ENCODE measurements at places on chromosomes 2 and 18. TPM values are rescaled to one million over a fixed set of nuclear protein-coding genes. Genes with fewer than 3 reads are reported as not detected.
A peak's percentile ranks its signal among the peaks of the same experiment; 100 is the strongest.

DNA sequence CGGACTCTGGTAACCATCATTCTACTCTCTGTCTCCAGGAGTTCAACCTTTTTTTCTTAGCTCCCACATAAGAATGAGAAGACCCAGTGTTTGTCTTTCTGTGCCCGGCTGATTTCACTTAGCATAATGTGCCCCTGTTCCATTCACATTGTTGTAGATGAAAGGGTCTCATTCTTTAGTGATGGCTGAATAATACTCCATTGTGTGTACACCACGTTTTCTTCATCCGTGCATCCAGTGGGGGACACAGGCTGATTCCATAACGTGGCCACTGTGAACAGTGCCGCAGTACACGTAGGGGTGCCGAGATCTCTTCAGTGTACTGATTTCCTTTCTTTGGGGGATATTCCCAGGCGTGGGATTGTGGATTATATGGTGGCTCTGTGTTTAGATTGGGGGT is 72.3 kb upstream of the NFATC1 start:
- no peak for DNase-seq

DNA sequence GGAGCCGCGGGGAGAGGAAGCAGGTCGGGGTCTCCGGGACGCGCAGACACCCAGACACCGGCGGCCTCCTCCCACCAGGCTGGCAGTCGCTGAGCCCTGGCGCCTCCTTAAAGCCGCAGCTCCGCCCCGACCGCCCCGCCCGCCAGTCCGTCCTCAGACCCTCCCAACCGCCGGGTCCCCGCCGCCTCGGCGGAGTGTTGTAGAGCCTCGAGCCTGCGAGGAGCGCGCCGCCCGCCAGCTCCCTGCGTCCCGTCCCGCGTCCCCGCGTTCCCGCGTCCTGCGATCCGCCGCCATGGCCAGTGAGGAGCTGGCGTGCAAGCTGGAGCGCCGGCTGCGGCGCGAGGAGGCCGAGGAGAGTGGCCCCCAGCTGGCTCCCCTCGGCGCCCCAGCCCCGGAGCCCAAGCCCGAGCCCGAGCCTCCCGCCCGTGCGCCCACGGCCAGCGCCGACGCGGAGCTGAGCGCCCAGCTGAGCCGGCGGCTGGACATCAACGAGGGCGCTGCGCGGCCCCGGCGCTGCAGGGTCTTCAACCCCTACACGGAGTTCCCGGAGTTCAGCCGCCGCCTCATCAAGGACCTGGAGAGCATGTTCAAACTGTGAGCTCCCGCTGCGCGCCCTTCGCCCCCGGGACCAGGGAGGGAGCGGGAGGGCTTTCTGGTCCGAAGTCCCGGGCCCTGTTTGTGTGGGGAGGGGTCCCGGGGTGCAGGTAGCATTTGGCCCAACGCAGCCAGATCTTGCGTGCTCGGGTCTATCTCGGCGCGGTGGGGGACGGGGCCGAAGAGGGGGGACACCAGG is at the start of gene EFHD1:
EFHD1 (plus strand) TSS at position 192 of the 793 bp plus-strand sequence; CDS start at position 293, 101 bp downstream.
- peak; percentile 74 for DNase-seq

GRCh38 chr2:38438883-38439612 is 62.0 kb upstream of the ATL2 start:
- no peak for DNase-seq

DNA sequence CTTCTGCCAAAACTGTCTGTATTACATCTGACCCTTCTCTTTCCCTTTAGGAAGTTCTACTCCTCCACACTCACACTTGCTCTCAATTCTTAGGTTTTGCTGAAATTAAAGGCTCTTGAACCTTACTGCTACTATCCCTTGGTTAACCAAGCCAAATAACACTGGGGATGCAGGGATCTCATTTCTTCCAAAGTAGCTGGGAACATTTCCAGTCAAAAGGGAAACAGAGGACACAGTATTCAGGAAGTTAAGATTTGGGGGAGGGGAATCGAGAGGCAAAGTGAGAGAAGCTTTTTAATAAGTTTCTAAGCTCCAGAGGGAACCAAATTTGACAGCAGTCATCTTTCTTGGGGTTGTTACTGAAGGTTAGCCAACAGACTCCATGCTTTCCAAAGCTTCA is 6.2 kb downstream of the SEPTIN2 start:
- no peak for DNase-seq

DNA sequence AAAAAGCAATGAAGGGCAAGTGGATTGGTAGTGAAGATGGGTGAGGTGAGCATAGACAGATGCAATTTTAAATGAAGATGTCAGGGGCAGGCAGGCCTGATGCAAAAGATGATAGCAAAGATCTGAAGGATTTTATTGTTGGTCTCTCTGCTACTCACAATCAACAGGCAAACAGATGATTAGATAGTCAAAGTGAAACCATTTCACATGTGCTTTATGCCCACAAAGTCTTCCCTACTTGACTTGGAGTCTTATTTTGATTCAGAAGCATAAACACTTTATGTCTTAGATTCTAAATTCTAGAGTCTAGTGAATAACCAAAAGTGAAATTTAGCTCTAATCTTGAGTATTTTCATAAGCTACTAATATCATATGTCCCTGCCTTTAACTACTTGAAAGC is 153.8 kb upstream of the HNRNPA3 start:
- no peak for DNase-seq

DNA sequence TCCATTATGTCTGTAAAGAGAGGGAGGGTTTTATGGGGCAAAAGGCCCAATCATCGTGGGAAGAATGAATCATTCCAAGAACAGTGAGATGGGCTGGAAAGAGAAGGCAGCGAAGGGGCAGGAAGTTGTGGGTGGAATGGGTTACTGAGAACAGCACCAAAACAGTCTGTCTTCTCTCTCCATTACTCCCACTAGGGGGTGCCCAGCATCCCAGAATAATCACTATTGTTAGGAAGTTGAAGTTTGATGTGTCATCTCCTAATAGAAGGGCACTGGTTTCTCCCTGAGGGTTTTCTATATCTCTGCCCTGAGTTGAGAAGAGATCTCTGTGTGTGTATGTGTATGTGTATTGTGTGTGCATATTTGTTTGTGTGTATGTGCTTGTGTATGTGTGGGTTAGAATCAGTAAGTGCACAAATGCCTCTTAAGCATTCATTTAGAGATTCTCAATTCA is 76.6 kb upstream of the MAP4K3 start:
- DNase-seq, result peak; percentile 49

- DNase-seq, result peak; percentile 33
Measured at GRCh38 chr18:11040823-11041656, 108.3 kb downstream of the PIEZO2 start.

- DNase-seq, result no peak
Measured at GRCh38 chr2:105252271-105252670, 10.7 kb downstream of the GPR45 start.

- no peak for DNase-seq
Measured at GRCh38 chr2:10794876-10795275, 17.7 kb downstream of the PDIA6 start.

DNA sequence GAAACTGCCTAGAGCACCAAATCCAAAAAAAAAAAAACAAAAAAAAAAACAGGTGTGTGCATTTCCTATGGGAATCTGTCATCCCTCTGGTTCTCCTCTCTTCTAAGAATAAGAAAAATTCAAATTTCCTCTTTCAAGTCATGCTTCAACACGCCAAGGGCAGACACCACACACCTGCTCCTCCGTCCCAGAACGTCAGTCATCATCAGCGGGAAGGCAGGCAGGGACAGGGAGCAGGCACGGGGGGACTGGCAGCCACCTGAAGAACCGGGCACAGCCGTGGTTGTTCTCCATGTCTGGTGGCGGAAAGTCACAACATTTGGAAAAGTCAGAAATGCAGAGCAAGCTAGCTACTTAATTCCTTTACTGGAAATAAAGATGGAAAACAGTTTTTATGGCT is 214.8 kb downstream of the IKZF2 start:
- DNase-seq, result no peak

DNA sequence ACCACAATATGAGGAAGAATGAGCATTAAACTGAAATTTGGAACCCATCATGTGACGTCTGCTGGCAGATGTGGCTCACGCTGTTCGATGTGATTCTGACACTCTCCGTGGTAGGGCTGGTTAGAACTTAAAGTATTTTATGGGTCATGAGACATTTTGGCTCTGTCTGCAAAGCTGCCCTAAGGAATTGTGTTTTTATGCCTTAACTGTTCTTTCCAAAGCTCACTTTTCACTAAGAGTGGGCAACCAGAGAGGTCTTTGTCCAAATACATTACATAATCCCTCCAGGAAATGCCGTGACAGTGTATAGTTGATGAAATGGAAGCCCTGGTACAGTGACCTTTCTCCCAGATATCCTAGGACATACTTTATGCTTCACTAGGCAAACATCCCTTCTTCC is 119.1 kb downstream of the AQP4 start:
- DNase-seq, result no peak

GRCh38 chr18:31247574-31248199 is 70.3 kb upstream of the DSG1 start:
- no peak for DNase-seq

DNA sequence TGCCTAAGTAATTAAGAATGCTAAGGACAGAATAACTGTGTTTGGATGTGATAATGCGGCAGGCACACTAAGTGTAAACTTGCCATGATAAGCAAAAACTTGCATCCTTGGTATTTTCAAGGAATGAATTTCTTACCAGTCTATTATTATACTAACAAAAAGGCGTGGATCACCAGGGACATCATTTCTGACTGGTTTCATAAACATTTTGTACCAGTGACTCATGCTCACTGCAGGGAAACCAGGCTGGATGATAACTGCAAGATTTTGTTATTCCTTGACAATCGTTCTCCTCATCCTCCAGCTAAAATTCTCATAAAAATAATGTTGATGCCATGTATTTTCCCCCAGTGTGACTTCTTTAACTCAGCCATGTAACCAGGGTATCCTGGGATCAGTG is 289.5 kb downstream of the CDCA7 start:
- DNase-seq, result no peak

DNA sequence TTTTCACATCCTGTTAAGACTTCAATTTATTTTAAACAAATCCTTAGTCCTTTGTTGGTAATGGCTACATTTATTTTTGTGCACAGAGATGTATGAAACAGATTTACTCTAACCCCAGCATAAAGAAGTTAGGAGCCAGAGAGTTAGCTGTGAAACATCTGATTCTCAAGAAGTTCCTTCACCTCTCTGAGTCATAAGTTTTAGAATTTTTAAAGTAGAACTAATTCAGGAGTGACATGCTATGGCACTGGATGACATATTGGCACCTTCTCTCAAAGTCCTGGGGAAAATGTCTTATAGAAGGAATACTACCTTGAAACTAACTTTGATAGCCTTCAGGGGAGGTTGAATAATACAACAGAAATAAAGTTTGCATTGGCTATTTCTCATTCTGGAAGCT is 6.4 kb upstream of the DSG2 start:
- no peak for DNase-seq

DNA sequence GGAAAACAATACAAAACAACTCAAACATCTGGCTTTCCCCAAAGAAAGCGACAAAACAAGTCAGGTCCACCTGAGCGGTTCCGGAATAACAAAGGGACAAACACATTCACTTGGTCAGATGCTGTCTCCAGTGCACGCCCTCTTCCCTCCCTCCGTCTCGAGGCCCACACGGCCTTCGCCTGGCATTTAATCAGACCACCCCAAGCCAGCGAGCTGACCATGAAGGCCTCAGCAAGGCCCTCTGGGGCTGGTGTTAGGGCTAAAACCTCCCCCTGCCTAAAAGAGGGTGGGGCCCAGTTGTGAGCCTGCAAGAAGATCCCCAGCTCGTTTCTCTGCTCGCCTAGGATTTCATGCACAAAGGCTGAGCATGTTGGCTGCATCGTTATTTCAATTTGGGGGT is 180.3 kb downstream of the EIPR1 start:
- no peak for DNase-seq

- no peak for DNase-seq
Measured at GRCh38 chr2:175054340-175054739, 49.2 kb upstream of the CHN1 start.

GRCh38 chr18:66316701-66317100 is 287.2 kb downstream of the CDH19 start:
- no peak for DNase-seq

DNA sequence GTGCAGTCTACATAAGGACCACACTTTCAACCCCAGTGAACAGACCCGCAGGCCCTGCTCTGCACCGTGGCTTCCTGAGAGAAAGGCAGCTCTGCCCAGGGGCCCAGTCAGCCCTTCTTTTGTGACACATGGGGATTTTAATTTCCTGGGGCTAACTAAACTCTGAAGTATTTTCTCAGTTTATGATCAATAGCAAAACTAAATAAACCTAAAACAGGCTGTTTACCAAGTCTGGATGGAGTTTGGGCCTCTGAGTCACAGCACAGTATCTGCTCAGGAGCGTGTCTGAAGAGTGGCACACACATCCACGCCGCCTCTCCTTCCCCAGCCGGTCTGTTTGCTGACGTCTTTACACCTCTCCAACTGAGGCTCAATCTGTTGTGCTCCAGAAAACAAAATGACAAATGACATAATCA is 72.3 kb downstream of the LDLRAD4 start:
- no peak for DNase-seq

DNA sequence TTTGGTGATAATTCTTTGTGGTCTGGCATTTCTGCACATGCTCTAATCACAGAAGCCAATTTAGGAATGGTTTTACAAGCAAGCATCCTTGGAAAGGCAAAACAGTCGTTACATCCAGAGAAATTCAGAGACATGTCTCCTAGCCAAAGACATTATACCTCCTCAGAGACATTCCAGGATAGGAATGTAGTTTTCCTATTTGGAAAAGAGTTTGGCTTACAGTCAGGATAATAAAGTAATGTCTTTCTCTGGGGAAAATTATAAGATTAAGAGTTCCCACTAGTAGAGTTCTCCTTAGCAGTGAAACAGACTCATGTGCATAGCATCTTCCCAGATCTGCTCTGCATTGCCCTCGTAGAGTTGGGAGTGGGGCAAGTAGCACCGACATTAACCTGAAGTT is 753.6 kb upstream of the TMEFF2 start:
- no peak for DNase-seq

GRCh38 chr18:38932752-38933151 is 1367.2 kb upstream of the CELF4 start:
- DNase-seq, result no peak

DNA sequence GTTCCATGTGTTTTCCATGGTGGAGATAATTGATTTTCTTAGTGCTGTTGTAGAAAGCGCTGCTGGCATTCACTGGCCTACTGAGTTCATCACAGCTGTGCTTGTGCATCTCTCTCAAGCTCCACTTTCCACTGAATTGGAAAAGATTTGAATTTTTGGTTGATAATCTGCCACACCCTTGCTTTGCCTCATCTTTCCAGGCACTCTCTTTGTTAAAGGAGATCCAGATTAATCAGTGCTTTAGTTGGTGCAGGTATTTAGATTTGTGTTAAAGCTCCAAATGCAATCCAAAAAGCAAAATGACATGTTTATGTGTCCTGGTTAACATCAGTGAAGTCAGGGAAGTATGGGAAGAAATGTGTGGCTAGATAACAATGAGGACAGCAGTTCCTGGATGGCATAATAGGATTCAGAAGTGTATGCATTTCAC is 2.7 kb upstream of the COL3A1 start:
- DNase-seq, result peak; percentile 25

DNER gene
- total RNA-seq, result 0.40 TPM

ERICH2 gene
- not detected for total RNA-seq

ELOA2 gene
- total RNA-seq, result not detected

PIEZO2 gene
- total RNA-seq, result 1.3 TPM

CHST9 gene
- total RNA-seq, result not detected

NAT8 gene
- total RNA-seq, result 0.73 TPM

APLF gene
- total RNA-seq, result 3.4 TPM

DNAH6 gene
- 0.61 TPM for total RNA-seq

EML6 gene
- 3.2 TPM for total RNA-seq

SERPINB4 gene
- total RNA-seq, result not detected
